ENCODE measurements at places on chromosomes 12 and 14. TPM values are rescaled to one million over a fixed set of nuclear protein-coding genes. Genes with fewer than 3 reads are reported as not detected.

Gene AQP2
- total RNA-seq, result not detected

DNA sequence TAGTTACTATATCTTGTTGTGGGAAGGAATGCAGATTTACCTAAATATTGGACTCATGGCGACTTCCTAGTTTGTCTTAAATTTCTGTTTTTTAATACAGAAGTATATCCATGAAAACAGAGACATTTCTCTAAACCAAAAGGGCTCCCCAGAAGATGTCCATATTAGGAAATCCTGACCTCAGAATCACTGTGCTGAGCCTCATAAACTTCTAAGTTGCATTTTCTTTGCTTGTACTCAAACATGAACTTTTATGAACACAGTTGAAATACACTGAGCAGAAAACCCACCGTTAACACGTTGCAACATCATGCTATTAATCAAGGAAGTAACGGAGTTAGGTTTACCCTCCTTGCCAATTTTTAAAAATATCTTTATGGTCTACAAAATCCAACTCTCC is 42.9 kb upstream of the NR2C1 start:
- DNase-seq, result peak; percentile 89

DNA sequence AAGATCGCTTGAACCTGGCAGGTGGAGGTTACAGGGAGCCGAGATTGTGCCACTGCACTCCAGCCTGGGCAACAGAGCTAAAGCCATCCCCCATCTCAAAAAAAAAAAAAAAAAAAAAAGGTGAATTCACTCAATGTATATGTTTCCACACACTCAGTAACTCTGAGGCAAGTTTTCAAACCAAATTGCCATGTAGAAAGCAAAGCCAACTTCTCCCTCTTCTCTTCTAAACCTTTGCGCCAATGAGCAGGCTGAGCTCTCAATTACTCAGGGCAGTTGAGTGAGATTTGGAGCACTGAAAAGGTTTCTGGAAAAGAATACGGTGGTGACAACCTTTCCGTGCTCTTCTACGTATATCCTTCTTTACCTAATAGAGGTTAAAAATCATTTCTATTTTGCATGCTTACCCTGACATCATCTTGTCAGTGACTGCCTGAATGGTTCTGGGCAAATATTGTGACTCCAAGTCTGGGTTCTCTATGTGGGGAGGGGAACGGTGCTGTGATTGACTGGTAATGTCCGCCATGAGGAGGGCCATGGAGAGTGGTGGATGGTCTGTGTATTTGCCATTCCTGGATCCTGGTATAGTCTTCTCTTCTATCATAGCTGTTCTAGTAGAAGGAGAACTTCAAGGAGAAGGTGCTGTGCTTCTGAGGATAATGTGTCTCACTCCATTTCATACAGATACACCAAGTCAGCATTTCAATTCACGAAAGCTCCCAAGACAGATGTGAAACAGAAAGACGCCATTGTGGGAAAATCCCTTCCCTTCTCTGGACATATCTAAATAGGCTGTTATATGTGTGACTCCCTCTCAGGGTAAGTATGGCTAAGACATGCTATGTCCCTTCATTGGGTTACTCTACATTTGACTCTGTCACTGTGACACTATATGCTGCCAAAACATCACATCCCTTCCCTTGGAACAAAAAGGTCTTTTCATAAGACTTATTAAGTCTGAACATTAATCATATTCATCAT is 46.2 kb upstream of the MED13L start:
- no peak for DNase-seq

DNA sequence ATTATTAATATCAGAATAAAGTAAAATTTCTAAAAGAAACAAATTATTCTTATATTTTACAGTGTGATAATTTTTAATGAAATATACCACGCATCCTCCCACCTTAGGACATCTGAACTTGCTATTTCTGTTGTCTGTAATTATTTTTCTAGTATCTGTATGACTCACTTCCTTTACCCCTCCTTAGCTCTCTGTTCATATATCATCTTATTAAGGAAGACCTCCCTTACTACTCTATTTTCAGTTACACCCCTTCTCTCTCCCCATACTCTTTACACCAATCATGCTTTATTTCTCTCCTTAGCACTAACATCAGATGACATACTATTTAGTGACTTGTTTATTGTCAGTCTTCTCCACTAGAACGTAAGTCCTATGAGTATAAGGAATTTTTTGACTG is 34.2 kb upstream of the C12orf50 start:
- peak; percentile 42 for DNase-seq

DNA sequence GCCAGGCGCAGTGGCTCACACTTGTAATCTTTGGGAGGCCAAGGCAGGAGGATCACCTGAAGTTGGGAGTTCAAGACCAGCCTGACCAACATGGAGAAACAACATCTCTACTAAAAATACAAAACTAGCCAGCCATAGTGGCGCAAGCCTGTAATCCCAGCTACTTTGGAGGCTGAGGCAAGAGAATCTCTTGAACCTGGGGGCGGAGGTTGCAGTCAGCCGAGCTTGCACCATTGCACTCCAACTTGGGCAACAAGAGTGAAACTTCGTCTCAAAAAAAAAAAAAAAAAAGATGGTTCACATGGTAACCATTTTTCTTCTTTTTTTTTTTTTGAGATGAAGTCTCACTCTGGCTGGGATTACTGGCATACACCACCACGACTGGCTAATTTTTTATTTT is 35.3 kb downstream of the SLC2A14 start:
- no peak for DNase-seq

DNA sequence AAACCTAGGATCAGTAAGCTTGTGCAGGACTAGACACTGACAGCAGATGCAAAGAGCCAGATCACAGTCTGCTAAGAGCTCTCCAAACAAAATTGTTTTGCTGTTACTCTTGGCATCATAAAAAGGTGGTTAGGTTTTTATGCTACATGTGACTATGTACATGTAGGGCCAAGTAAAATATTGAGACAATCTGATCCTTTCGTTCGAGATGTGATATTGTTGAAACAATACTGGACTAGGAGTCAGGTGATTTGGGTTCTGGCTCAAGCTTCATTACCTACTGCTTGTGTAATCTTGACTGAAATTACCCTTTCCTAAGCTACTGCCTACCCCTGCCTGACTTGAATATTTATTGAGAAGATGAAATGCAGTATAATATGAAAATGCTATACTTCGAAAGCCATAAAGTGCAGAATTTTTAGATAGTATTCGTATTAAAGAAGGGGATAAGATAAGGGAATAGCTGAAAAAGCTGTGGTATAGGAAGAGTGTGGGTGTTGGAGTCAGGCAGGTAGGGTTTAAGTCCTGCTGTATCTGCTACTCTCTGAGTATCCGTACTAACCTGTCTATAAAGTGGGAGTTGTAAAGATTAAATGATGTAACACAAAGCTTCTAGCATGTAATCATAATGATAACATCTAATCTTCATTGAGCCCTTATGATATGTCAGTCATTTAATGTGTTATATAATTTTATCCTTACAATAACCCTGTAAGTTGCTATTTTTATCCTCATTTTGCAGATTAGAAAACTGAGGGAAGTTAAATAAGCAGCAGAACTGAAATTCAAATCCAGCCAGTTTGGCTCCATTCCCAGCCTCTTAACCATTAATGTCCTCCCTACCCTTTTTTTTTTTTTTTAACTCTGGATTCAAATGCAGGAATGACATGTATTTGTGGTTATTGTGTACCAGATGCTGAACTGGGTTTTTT is 38.6 kb upstream of the ATF1 start:
- peak; percentile 33 for DNase-seq

GRCh38 chr14:39376667-39377403 is 55.4 kb downstream of the FBXO33 start:
- DNase-seq, result peak; percentile 67

DNA sequence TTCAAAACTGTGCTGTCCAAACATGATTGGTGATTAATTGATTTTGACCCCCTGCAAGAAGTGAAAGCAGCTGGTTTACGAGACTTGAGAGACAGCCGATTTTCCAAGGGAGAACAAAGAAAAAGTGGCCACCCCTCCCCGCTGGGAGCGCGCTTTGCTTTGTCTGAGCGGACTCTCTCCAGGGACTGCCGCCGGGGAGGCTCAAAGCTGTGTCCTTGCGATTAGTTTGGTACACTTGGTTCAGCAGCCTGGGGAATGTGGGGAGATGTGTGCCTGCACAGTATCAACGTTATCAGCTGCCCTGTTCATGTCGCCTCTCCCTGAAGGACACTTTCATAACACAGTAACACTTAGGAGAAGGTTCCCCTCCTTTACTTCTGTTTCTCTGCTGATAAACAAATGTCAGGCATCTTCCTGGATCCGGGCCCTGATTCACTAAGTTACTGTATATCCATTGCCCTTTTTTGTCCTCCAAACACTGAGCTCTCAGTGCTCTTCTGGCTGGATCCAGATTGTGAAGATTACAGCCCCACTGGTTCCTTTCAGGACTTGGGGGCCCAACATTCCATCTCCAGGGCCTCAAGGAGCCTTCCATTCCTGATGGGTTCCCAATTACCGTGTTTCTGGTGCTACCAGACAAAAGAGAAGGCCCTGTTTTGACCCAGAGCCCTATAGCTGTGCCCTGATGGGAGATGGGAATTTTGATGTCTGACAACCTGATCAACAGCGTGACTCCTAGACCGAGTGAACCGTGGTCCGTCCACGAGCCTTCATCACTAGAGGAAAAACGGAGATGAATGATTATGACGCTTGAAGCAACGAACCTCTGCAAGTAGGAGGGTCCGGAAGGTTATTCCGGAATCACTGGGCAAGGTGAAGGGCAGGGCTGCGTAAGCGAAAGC is 31.7 kb upstream of the TUBA1C start:
- DNase-seq, result peak; percentile 48
